Endothelial cell (in vitro differentiated cells): ENCODE measurements at places on chromosomes 6 and 20.

DNA sequence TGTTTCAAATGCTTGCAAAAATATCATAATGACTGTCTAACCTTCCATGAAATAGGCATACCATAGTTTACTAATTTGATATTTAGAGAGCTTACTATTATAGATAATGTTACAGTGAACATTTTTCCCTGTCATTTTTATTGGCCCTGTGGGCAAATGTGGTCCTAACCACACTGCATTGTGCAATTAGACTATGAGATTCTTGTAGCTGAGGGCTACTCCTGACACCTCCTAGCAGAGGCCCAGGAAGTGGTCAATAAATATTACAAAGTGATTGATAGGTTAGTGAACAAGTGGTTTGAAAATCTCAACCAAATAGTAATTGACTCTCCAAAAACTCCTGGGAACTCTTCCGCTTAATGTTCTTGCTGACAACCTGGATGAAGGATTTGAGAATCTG is 160.5 kb upstream of the KCNG1 start:
- no peaks in the 10 kb centered on the region for H3K36me3 ChIP-seq
- peaks cover 4% of the 10 kb centered on the region for H3K27me3 ChIP-seq

GRCh38 chr6:30882204-30882758 is 2.0 kb upstream of the DDR1 start:
- H3K27me3 ChIP-seq, result peaks cover 6% of the 10 kb centered on the region
- H3K4me3 ChIP-seq, result no peak overlapping the region
- H3K36me3 ChIP-seq, result no peaks in the 10 kb centered on the region
- H3K27ac ChIP-seq, result no peak overlapping the region
- DNase-seq, result no peak

- DNase-seq, result peak; percentile 49
- H3K27me3 ChIP-seq, result no peaks in the 10 kb centered on the region
- H3K4me3 ChIP-seq, result no peak overlapping the region
These were observed 173.4 kb downstream of the PLCB1 start for GRCh38 chr20:8305449-8305978.

- peaks cover 5% of the 10 kb centered on the region for H3K27me3 ChIP-seq
- no peaks in the 10 kb centered on the region for H3K36me3 ChIP-seq
- peak overlapping the region; percentile 96 for H3K4me3 ChIP-seq
- H3K4me1 ChIP-seq, result peaks cover 12% of the 10 kb centered on the region
- H3K27ac ChIP-seq, result peak overlapping the region; percentile 99
These were observed 31.3 kb upstream of the HFE start for GRCh38 chr6:26055719-26056582.

DNA sequence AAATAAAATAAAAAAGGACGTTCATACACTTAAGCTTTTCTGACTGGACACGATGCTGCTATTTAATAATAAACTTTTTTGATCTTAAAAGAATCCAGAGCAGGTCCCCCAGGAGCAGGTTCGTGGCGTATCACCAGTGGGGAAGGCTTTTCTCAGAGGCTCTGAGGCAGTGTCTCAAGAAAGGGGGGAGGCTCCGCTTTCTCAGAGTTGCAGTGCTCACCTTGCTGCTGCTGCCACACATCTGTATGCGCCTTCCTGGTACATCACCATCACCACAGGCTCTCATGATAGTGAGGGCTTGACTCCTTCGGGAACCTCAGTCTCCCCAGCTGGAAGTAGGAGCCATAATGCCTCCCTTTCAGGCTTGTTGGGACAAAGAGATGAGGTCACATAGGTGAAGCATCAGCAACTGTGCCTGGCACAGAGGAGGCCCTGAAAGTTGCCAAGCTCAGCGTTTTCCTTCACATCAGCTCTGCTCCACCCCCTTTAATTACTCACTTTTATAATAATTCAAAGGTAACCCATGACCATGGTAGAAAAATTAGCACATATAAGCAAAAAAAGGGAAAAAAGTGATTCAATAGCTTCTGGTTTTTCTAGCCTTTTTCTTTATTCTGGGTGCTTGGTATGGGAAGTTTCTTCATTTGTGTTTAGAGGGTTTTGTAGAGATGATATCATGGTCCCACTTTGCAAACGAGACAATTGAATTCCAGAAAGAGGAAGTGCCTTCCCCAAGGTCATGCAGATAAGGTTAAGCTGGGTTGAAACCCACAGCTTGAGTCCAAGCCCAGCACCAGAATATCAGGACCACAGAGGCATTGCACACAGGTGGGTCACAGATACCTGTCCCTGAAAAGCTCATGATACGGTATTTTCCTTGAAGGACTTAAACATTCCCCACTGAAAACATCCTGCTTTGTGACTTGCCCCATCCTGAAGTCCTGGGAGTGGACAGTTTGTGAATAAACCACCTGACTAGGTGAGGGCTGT is 24.5 kb downstream of the SRSF3 start:
- DNase-seq, result no peak
- peak overlapping the region; percentile 30 for H3K27ac ChIP-seq
- H3K36me3 ChIP-seq, result no peaks in the 10 kb centered on the region
- peaks cover 18% of the 10 kb centered on the region for H3K4me1 ChIP-seq
- H3K27me3 ChIP-seq, result no peaks in the 10 kb centered on the region
- H3K4me3 ChIP-seq, result no peak overlapping the region

- no peak for DNase-seq
- no peak overlapping the region for H3K27ac ChIP-seq
- peaks cover 20% of the 10 kb centered on the region for H3K4me1 ChIP-seq
These were observed 3.9 kb upstream of the PTPRA start for GRCh38 chr20:2869381-2869780.

DNA sequence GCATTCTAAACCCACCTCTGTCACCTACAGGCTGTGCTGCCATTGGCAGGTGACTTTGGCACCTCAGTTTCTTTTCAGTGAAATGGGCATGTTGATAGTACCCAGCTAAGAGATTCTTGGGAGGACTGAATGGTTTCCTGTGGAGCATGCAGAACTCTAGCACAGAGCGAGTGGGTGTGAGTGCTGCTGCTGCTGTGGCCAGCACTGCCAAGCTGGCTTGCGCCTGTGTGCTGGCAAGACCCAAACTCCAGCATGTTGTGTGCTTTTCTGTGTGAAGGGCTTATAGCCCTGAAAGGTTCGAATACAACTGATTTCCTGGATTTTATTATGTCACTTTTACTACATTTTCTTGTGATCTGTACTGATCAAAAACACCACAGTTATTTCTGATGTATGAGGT is 78.1 kb upstream of the KIF25 start:
- DNase-seq, result no peak
- no peak overlapping the region for H3K4me3 ChIP-seq
- H3K27me3 ChIP-seq, result peaks cover 7% of the 10 kb centered on the region

GRCh38 chr6:15405129-15406068 is 159.5 kb downstream of the JARID2 start:
- no peak overlapping the region for H3K27ac ChIP-seq
- DNase-seq, result no peak
- H3K27me3 ChIP-seq, result no peaks in the 10 kb centered on the region
- no peak overlapping the region for H3K4me3 ChIP-seq
